ENCODE measurements at places on chromosomes 2 and 18.

DNA sequence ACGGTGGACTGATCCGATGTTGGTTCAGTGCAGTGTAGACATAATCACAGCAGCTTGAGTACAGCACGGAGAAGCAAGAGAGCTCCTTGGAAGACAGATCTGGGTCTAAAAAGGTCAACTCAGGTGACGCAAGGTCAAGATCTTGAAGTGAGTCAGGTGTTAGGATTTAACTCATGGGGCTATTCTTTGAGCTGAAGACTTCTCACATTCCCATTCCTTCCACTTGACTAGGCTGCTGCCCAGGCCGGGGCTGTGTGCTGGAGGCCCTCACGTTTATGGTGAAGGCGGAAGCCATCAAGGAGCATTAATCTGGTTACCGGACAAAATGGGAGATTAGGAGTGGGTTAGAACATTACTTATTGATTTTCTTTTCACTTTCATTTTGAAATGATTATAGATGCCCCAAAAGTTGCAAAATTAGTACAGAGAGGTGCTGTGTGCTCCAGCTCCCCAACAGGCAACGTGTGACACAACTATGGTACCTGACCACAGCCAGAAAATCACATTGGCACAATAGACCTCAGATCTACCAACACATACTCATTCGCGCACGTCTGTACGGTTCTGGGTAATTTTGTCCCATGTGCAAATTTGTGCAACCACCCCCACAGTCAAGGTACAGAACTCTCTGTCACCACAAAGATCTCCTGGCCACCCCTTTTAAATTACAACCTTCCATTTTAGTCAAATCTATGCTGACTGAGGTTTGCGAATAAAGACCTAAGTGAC is 77.6 kb upstream of the SEC11C start:
- DNase-seq = no peak

DNA sequence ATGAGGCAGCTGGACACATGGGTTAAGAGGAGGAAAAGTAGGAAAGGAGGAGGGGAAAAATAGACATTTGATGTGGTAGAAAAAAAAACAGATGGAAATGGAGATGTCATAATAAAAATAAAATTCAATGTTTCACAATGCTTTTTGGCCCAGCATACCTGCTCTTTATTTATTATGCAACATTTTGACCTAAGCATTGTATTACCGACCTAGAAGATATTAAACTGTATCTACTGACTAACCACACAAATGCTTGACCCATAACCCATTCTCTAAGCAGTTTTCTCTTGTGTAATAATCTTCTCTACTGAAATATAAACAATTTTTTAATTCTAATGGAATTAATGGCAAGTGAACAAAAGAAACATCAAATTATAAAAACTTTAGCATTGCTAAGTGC is 362.3 kb downstream of the FBXO15 start:
- DNase-seq = no peak

DNA sequence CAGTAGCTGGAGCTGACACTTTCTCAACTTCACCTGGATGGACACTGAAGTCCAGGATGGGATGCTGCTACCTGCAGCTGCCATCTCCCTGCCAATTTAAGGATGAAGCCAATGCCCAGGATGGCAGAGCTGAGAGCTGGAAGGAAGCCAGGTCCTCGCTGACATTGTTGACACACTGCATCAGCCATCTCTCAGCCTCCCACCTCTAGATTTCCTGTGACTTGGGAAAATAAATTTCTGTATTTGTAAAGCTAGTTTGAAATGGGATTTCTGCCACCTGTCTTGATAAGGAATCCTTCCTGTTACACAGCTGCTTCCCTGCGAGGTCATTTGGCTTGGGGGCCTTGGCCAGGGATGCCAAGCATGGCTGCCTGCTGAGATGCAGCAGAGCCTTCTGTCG is 43.5 kb downstream of the KCTD1 start:
- DNase-seq = no peak

DNA sequence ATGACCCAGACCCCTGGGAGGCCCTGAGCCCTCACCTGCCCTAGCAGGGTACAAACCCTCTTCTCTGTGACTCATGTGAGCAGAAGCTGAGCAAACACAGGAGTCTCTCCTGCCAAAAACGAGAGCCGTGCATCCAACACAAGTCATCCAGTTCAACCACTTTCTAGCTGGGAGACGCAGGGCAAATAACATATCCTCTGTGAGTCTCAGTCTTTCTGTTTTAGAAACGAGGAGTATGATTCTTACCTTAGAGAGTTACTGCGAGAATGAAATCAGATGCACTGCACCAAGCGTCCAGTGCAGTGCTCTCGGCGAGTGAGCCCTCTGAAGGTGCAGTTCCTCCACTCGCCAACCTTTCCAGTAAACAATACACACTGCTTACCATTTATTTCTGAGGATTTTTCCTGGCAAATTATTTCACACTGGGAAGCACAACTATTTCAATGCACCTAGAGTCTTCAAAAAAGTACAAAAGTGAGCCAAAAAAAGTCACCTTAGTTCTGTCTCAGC is 331.8 kb upstream of the MYT1L start:
- DNase-seq = no peak

DNA sequence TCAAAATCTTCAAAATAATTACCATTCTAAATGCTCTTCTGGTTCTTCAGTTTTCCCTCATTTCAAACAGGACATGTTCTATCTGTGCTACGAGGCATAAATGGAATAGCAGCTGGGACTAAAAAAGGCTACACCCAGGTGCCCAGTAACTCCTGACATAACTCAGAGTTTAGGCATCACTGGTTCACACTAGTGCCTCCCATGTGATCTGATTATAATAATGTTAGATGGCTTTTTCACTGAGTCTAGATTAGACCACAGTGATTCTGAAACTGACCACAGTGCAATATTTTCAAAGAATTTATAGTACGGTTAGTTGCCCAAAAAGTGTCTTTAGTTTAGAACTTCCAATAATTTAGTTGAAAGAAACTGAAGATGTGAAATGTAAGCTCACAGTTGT is 123.3 kb downstream of the CCBE1 start:
- no peak for DNase-seq

DNA sequence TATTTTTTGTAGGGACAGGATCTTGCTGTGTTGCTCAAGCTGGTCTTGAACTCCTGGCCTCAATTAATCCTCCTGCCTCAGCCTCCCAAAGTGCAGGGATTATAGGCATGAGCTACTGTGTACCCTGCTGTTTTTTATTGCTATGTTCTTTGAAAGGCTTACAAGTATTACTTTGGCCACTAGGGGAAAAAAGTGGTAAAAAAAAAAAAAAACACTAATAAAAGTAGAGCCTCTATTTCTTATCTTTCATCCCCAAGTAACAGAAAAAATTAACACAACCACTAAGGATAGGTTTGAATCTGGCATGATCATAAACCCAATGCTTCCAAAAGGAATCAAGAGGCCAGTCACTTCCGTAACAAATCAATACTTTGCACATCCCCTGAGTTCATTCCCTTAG is 11.6 kb downstream of the NOL10 start:
- no peak for DNase-seq

DNA sequence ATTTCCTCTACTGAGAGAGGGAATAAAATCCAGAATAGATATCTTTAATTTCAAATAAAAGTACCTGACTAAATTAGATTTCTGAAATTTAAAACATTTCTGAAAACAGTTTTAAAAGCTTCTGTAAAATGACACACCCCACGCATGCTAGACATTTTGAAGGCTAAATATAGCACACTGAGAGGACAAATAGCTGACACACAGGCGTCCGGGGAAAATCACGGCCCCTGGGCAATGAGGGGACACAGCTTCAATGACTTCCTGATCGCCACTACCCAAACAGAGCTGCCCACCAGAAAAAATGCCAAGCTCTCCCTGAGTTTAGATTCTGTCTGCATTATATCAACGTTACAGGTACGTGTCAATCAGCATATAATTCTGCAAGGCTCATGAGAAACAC is 10.9 kb downstream of the TBC1D8 start:
- no peak for DNase-seq

DNA sequence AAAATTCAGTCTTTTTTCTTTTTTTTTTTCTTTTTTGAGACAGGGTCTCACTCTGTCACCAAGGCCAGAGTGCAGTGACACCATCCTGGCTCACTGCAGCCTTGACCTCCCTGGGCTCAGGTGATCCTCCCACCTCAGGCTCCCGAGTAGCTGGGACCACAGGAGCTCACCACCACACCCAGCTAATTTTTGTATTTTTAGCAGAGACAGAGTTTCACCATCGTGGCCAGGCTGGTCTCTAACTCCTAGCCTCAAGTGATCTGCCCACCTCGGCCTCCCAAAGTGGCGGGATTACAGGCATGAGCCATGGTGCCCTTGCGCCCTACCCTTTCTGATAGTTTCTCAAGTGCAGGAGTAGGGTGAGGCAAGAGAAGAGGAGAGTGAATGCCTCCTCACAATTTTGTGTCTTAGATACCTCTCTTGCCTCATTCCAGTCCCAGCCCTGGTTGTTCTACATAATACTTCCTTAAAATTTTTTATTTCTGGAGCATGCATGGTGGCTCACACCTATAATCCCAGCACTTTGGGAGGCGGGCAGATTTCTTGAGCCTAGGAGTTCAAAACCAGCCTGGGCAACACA is 68.2 kb upstream of the CAB39 start:
- no peak for DNase-seq

DNA sequence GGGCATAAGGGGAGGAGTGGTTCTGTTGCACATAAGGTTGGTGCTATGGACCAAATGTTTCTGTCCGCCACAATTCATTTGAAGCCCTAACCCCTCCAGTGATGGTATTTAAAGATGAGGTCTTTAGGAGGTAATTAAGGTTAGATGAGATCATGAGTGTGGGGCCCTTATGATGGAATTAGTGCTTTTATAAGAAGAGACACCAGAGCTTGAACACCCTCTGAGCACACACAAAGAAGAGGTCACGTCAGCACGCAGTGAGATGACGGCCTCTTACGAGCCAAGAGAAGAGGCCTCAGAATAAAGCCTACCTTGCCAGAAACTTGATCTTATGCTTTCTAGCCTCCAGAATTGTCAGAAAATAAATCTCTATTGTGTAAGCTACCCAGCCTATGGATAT is 386.4 kb upstream of the CYRIA start:
- no peak for DNase-seq

- no peak for DNase-seq
Observed at GRCh38 chr2:71697106-71698004, 244.0 kb downstream of the DYSF start.

DNA sequence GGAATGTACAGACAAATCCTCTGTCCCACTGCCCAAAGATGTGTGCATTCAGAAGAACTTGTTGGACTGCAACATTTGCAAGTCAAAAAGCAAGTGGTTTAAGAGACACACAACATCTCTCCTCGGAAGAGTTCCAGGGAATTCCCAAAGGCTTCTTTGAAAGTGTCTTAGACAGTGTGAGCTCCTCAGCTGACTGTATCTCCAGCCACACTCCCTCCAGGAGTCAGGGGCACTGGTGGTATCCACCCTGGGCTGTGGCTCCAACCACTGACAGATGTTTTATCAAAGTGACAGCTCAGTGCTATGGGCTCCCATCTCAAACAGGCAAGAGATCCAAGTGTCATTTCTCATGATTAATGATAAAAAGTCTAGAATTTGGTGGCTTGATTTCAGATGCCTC is 48.5 kb downstream of the ALK start:
- DNase-seq = no peak

DNA sequence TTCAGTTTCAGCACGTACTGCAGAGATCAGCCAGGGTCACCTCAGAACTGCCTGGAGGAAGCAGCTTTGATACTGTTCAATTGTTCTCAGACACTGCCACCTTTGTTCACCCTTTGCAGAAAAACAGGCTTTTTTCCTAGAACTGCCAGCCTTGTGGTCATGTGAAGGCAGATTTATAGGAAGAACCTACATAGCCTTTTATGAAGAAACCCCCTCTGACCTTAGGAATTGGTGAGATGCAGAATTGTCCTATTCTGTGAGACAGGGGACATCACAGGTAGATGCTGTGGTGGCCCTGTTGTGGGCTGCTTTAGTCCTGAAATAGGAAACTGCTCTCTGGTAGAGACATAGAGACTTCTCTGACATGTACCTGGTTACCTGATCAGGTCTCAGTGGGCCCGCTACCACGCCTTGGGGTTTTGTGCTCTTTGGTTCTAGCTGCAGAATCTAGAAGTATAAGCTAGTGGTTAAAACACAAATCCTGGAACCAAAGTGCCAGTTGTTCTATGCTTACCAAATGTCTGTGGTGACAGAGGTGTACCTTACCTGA is 206.6 kb downstream of the AGPS start:
- no peak for DNase-seq

DNA sequence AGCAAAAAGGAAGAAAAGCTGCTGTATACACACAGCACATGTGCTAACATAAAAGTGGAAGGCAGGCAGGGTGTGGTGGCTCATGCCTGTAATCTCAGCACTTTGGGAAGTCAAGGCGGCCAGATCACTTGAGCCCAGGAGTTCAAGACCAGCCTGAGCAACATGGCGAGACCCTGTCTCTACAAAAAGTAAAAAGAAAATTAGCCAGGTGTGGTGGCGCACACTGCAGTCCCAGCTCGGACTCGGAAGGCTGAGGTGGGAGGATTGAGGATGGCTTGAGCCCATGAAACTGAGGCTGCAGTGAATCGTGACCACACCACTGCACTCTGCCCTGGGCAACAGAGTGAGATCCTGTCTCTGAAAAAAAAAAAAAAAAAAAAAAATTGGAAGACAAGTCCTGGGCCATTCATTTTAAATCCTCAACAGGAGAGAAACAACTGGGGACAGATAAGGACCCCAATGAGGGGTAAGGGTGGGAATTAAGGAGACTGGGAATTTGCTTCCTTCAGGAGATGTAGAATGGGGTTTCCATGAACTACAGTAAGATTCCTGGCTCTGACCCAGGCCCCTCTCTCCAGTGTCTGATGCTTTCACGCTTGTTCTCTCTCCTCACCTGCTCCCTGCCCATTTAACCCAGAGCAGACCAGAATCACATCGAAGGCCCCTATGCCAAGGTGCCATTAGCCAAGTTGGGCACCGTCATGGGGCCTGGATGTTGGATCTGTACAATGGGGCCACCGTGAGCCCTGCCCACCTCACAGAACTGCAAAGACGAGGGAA is 29.6 kb downstream of the TNS1 start:
- no peak for DNase-seq

DNA sequence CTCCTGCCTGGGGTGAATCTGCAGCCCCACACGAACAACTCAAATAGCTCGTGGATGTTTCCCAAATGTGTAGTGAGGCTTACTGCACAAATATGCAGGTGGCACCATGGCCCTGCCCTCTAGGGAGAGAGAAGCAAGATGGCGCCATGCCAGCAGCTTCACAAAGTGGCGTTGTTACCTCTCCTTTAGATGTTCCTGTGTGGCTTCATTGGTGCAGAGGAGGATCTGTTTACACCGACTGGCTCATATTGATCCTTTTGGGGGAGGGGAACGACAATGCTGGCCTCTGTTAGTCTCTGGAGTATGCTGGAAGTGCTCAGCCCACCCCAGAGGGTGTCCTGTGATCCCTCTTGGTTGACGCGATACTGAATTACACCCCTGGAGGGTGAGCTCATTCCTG is 99.5 kb upstream of the GATA6 start:
- DNase-seq = no peak

GRCh38 chr2:119216994-119217393 is 6.6 kb upstream of the STEAP3 start:
- DNase-seq = no peak

GRCh38 chr18:79318142-79318673 is 77.5 kb upstream of the NFATC1 start:
- DNase-seq = peak; percentile 23

All from natural killer cell (primary cell).